NCI-H774 (cell line): ENCODE measurements at places on chromosomes 7 and 10.

- no peak for DNase-seq
These were observed 158.7 kb upstream of the ZMIZ1 start for GRCh38 chr10:78910021-78910420.

- no peak for DNase-seq
These were observed 1.2 kb downstream of the GTF2IRD1 start for GRCh38 chr7:74454925-74455288.

GRCh38 chr7:150356265-150356897 is 12.2 kb upstream of the REPIN1 start:
- DNase-seq, result peak; percentile 4

DNA sequence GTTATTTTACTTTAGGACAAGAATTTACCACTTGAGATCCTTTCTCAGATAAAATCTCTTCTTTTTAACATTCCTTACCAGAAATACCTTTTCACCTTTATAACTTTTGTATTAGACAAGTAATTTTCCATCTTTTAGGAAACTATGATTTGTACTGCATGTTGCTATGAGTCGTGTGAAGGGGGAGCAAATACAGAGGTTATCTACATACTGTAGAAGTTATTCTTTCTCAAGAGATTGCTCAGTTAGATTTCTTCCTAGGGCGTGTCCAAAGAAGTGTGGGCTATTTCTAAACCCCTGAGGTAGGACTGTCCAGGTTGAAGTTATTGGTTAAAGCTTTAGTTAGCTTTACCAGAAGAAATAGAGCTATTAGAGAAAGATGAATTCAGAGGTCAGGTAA is 30.2 kb upstream of the ARHGAP12 start:
- DNase-seq, result no peak

GRCh38 chr10:122765412-122765811 is 65.8 kb upstream of the C10orf120 start:
- DNase-seq, result no peak

- no peak for DNase-seq
These were observed 19.2 kb downstream of the PLA2G12B start for GRCh38 chr10:72935361-72935760.

- no peak for DNase-seq
These were observed 148.2 kb upstream of the WNT16 start for GRCh38 chr7:121180436-121181063.

GRCh38 chr10:50635286-50635685 is 11.5 kb upstream of the SGMS1 start:
- no peak for DNase-seq

GRCh38 chr10:27908231-27908630 is 90.6 kb downstream of the ODAD2 start:
- DNase-seq, result no peak

DNA sequence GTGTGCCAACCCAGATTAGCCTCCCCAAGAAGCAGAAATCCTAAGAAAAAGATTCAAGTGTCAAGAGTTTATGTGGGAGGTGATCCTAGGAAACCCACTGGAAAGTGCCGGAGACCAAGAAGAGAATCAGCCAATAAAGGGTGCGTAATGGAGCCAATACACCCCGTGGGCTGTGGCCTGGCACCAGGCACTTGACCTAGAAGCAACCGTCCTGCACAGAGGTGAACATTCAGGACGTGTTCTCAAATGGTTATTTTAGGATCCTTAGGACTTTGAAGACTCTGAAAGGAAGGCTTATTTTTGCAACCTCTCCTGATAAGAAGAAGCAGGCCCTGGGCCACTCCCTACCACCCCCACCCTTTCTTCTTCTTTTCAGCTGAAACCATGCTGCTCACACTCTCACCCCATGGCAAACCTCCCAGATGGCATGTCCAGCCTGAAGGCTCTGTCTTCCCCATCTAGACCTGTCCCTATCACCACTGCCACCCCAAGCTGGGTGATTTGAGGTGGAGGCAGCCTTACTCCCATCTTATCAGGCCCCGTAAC is 46.6 kb downstream of the VSTM4 start:
- no peak for DNase-seq
